ENCODE measurements at places on chromosomes 12 and 14.

DNA sequence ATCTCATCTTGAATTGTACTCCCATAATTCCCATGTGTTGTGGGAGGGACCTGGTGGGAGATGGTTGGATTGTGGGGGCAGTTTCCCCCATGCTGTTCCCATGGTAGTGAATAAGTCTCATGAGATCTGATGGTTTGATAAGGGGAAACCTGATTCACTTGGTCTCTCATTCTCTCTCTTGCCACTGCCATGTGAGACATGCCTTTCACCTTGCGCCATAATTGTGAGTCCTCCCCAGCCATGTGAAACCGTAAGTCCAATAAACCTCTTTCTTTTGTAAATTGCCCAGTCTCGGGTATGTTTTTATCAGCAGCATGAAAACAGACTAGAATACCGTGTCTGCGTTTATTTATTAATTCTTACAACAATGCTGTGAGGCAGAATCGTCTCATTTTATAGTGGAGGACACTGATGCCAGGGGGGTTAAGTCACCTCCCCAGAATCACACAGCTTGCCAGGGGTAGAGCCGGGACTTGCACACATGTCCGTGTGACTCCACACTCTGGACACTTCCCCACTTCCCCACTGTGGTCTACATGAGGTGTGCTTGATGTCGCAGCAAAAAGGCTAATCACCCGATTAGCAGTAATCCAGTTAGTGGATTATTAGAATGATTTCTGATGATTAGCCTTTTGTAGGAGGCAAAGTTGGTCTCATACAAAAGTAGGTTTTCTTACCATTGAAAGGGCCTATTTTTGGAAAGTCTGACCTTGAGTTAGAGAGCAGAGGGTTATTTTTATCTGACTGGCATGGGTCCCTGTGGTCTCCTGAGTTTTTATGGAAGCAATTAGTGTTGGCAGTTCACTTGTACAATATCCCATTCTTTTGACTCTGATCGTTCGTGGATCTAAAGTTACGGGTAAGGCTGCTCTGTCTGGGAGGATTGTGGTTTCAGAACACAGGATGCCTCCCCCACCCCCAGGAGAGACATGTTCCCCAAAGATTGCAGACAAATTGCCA is 47.4 kb upstream of the BCL7A start:
- no peak for DNase-seq

DNA sequence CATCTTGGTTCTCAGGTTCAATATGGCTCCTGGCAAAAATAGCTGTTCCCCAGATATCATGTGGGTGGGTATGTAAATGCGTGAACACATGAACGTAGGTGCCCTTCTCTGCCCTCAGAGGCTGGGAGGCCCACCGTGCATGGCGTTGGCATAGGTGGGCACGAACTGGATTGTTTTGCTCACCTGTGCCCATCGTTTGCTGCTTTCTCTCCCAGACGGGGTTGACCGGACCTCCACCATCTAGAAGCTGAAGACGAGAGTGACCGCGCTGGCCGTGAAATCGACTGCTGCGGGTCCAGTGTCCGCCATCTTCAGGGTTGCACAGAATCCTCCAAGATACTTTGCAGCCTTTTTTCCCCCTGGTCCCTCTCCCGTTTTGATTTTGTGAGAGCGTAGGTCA is 113.9 kb downstream of the GCH1 start:
- DNase-seq: no peak

GRCh38 chr12:101698800-101699347 is 1.4 kb downstream of the CHPT1 start:
- no peak for DNase-seq

GRCh38 chr12:53561590-53561953 is 54.3 kb upstream of the NPFF start:
- DNase-seq: no peak

- no peak for DNase-seq
Observed at GRCh38 chr14:22538671-22539228, 50.3 kb downstream of the DAD1 start.

Data from activated naive CD4-positive, alpha-beta T cell treated with anti-CD3 and anti-CD28 coated beads, Interleukin-2, amount 10 ng/mL, durations not matched to agents 7 days and 5 days (primary cell).